ENCODE measurements at places on chromosomes 4 and X. TPM values are rescaled to one million over a fixed set of nuclear protein-coding genes. Genes with fewer than 3 reads are reported as not detected.

GC gene
- total RNA-seq, result not detected

- DNase-seq, result no peak
Measured at GRCh38 chr4:97720869-97721432, 422.3 kb downstream of the STPG2 start.

EDNRA gene
- total RNA-seq, result not detected

DNA sequence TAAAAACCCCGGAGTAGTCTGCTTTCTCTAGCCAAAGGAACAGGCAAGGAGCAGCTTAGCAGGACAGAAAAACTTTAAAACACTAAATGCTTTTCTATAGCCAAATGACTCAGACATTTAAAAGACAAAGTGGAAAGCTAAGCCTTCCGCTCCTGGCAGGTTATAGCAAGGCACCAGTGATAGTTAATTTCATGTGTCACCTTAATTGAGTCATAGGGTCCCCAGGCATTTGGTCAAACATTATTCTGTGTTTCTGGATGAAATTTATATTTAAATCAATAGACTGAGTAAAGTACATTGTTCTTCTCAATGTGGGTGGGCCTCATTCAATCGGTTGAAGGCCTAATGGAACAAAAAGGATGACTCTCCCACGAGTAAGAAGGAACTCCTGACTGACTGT, 885.7 kb upstream of the ADGRL3 start:
- no peak for DNase-seq

FAM90A26 gene
- total RNA-seq, result 0.08 TPM

- DNase-seq, result no peak
Measured at GRCh38 chr4:64781737-64782326, 372.6 kb upstream of the TECRL start.

DNA sequence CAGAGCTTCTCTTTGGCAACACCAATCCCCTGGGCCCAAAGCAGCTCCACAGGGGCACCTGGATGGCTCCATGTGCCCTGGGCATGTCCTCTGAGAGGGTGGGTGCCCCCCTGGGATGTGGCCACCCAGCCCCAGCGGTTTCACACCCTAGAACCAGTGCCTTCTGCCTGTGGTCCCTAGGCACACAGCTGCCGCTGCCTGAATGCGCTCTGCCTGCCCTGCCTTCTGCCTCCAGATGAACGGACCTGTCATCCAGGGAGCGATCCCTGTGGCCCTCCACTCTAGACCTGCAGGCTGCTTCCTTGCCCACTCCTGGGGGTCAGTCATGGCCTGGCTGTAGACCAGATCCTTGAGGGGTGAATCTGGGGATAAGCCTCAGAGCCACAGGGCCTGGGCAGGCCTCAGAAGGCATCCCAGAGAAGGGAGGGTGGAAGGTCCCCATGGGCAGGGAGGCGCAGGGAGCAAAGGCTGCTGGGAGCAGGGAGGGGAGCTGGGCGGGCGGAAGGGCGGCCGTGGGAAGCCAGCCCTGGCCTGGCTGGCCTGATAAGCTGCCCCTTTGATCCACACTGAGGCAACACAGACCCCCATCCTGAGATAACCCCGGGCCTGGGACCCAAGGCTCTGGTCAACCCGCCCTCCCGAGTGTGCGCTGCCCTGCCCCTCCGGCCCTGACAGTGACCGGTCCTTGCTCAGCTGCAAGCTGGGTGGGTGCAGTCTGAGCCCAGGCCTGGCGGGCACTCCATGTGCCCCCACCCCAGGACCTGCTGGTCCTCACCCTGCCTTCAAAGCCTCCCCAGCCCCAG, 8.1 kb upstream of the FGFR3 start:
- DNase-seq, result no peak

Data from CD4-positive, alpha-beta T cell (primary cell).